Gastroesophageal sphincter (tissue), 4 donors: ENCODE measurements at places on chromosomes 11 and 22. TPM values are rescaled to one million over a fixed set of nuclear protein-coding genes. Genes with fewer than 3 reads are reported as not detected.
A peak's percentile ranks its signal among the peaks of the same experiment; 100 is the strongest.

Gene BEST1
- 3.7 TPM for total RNA-seq

Gene RIMBP3B
- total RNA-seq: under 0.01 TPM

Gene ARHGAP20
- 7.5 TPM for total RNA-seq

Gene CABP2
- total RNA-seq: not detected

Gene OR4C6
- total RNA-seq: not detected

Gene FOLR2
- total RNA-seq: 15.4 TPM

Gene SRSF8
- 28.6 TPM for total RNA-seq

Gene GPR83
- total RNA-seq: 0.27 TPM

Gene RPS3
- 836 TPM for total RNA-seq

GRCh38 chr11:22938691-22939090 lies 78.4 kb upstream of the CCDC179 start:
- no peak for ATAC-seq

DNA sequence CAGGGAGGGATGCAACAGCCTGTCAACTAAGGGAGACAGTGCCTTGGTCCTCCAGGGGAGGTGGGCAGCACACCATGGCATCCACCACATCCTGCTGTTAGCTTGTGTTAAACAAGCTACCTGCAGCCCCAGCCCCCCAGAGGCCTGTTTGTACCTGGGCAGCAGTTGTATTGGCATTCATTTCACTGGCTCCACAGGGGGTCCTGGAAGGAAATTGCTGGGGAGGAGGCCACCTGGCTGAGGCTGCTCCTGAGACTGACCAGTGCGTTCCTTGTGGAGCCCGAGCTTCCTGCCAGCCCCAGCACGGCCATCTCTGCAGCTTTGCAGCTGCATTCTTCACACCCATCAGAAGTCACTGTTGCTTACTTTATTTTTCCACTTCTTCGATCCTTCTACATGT lies 479.9 kb downstream of the INSC start:
- ATAC-seq: no peak

DNA sequence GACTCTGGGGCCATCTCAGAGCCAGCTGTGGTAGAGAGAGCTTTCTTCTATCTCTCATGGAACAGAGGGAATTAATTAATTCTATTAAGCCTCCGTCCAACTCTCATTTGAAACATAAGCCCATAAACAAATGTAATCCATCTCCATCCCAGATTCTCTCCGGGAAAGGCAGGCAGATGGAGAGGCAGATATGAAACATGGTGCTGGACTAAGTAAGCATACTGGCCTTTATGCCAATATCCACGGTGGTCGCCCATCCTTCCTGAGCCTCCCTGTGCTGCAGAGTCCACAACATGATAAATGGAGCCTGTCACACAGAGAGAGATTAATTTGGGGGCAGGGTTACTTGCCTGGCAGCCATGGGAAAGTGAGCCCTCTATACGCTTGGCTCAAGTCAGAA lies 44.8 kb downstream of the PRR5L start:
- ATAC-seq: no peak

DNA sequence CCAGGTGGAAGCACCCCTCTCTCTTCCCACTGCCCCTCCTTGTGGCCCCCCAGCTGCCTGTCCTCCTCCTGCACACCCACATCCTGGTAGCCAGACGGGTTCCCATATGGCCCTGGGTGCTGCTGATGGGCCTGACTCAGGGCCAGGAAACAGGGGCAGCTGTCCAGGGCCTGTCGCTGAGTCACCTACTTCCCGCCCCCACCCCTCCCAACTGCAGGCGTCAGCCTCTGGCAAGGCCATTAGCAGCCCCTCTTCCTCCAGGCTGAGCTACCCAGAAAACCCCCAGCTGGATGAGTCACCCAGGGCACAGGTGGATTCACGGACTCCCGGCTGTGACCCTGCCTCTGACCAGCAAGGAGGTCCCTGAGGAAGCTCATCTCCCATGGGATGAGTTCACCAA lies 6.9 kb upstream of the GAL start:
- ATAC-seq: peak; percentile 39

DNA sequence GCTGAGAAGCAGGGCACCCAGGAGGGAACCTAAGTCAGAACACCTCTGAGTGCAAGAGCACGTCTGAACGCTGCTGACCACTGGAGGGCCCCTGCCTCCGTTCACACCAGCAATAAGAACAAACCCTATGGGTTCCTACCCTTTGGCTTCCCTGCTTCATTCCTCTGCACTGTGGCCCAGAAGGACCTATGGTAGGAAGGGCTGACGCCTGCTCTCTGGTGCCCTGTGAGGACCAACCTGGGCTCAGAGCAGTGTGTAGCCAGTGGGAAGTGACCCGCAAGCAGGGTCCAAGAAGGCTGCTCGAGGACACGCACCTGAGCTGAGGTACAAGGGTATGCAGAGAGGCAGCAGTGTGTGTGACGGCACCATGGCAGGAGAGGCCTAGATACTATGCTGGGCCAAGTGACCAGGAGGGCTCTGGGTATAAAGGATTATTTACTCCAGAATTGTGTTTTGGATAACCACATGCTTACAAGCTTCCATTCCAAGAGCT lies 68.8 kb upstream of the CLTCL1 start:
- ATAC-seq: no peak

DNA sequence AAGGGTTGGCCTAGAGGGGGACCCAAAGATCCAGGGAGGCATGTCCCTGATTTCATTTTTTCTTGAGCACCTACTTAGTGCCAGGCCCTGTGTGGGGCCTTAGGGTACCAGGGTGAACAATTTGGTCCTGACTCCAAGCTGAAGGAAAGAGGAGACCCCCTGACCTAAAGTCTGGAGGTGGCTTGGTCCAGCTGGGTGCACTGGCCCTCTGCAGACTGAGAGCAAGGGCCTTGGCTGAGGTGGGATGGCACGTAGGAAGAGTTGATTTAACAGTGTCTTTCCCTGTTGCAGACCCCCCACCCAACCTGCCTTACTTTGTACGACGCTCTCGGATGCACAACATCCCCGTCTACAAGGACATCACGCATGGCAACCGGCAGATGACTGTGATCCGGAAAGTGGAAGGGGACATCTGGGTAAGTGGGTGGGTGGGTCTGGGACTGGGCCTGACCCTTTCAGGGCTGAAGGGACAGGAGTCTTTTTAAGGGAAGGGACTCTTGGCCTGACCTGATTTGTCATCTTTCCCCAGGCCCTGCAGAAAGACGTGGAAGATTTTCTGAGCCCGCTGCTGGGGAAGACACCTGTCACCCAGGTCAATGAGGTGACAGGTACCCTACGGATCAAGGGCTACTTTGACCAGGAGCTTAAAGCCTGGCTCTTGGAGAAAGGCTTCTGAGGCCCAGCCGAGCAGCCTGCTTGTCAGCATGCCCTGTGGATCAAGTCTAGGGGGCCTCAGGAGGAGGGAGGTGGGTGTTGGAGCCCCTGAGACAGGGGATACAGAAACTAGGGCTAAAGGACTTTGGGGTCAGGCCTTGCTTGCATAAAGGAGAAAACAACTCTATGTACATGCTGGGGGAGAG lies 3.3 kb downstream of the MRPL49 start:
- ATAC-seq: no peak

DNA sequence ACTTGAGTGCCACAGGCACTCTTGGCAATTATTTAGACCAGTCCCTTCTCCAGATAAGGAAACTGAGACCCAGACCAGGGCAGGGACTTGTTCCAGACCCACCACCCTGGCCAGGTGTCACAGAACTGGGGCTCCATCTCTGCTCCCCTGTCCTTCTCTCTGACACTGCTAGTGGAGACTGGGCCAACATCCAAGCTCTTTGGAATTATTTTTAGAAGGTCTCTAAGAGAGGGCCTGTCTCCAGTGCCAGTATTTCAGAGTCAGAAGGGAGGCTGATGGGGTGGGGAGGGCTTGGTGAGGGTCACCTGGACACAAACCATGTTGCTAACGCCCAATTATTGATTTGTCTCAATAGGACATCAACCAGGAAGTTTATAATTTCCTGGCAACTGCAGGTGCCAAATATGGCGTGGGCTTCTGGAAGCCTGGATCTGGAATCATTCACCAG lies 32.7 kb downstream of the POLR3H start:
- no peak for ATAC-seq

GRCh38 chr11:19849947-19850593 lies 137.4 kb downstream of the NAV2 start:
- no peak for ATAC-seq

- no peak for ATAC-seq
Measured at GRCh38 chr11:76902121-76903014, 41.6 kb downstream of the ACER3 start.

- ATAC-seq: no peak
Measured at GRCh38 chr22:49639956-49640355, 187.7 kb downstream of the BRD1 start.

- ATAC-seq: no peak
Measured at GRCh38 chr11:91805293-91805692, 419.3 kb upstream of the FAT3 start.

DNA sequence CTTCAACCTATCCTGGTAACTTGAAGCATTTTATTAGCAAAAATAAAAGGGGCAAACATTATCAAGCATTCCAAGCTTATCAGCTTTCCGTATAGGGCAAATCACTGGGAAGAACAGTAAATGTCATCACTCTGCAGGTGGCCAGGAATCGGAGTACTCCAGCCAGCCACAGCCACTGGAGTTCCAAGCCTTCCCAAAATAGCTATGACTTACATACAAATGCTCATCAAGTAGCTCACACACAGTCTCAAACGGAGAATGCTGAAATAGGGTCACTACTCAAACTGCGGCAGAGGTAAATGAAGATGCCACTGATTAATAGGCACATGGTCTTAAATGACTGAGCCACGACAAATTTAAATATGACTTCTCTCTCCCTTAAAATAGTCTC lies 2.1 kb downstream of the USP28 start:
- ATAC-seq: no peak

GRCh38 chr22:21070690-21071615 lies 25.2 kb downstream of the LRRC74B start:
- ATAC-seq: no peak

DNA sequence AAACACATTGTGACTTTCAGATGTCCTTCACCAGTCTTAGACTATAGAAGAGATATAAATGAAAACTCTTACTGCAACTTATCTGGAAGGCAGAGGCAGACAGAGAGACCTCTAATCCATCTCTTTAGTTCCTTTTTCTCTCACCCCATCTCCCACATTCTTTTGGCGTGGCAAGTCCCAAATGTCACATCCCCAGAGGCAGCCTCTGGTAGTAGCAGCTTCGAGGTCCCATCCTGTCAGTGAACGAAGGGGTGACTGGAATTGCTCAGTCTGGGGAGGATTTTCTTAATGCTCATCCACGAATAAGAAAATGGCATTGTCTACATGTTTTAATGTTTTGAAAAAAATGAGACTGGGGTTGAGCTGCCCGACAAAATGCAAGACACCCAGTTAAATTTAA lies 201.4 kb downstream of the GRIA4 start:
- no peak for ATAC-seq

GRCh38 chr11:116890193-116890592 lies 52.8 kb upstream of the APOA1 start:
- no peak for ATAC-seq

DNA sequence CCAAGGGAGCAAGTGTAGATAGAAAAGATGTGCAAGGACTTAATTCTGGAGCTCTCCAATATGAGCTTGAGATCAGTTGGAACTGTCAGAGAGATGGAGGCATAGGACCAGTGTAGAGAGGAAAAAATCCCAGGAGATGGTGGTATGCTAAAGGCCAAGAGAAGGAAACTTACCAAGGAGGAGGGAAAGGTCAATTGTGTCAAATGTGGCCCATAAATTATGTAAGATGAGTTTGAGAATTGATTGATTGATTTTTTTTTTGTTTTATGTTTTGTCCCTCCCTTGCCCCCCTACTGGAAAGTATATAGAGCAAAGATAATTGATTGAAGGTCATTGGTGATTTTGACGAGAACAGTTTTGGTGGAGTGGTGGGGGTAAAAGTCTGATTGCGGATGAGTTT lies 2.8 kb upstream of the USP2 start:
- ATAC-seq: no peak

- peak; percentile 20 for ATAC-seq
Measured at GRCh38 chr11:76234021-76234415, 27.7 kb upstream of the WNT11 start.

GRCh38 chr11:35488117-35488516 lies 37.3 kb downstream of the PAMR1 start:
- ATAC-seq: no peak

GRCh38 chr11:95508219-95508890 lies 277.4 kb upstream of the SESN3 start:
- ATAC-seq: no peak
